Right ventricle myocardium superior (tissue), 1 donor: ENCODE measurements at places on chromosomes 3 and 15. TPM values are rescaled to one million over a fixed set of nuclear protein-coding genes. Genes with fewer than 3 reads are reported as not detected.

GRCh38 chr15:99507504-99508310 is 58.1 kb upstream of the MEF2A start:
- DNase-seq: peak; percentile 80

GRCh38 chr3:58569287-58570001 is 7.7 kb downstream of the FAM107A start:
- no peak for DNase-seq

GRCh38 chr3:177201700-177202397 is 4.6 kb upstream of the TBL1XR1 start:
- no peak for DNase-seq

Gene RETNLB
- not detected for total RNA-seq

DNA sequence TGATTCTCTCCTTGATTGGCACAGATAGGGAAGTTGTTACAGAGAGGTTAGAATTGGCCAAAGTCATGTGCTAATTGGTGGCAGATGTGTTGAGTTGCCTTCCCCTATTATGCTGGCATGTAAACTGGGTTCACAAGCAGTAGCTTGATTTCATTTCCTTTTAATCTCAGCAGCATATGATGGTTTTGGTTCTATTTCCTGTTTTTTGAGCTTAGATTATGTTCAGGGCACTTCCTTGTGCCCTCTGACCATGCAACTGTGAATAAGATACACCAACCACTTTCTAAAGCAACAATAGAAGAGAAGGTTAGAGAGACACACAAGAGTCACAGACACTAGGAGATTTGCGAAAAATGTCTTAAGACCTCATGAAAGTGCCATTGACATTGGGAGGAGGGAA is 16.5 kb downstream of the HPS3 start:
- DNase-seq: no peak

DNA sequence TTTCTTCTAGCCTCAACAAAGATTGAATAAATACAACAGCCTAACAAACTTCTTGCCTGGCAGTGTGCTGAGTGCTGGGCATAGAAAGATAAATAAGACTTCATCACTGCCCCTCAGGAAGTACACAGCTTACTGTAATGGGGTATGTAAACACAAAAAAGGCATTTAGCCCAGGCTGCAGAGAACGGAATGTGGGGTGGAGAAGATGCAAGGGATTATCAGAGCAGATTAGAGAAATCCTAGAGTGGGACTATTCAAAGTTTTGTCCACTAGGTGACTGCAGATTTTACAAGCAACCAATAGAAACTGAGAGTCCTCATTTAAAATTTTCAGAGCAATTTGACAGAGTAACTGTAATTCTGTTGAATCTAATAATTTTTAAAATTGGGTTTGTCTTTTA is 35.4 kb upstream of the TSC22D2 start:
- no peak for DNase-seq
